ENCODE measurements at places on chromosomes 2 and 18. TPM values are rescaled to one million over a fixed set of nuclear protein-coding genes. Genes with fewer than 3 reads are reported as not detected.

DNA sequence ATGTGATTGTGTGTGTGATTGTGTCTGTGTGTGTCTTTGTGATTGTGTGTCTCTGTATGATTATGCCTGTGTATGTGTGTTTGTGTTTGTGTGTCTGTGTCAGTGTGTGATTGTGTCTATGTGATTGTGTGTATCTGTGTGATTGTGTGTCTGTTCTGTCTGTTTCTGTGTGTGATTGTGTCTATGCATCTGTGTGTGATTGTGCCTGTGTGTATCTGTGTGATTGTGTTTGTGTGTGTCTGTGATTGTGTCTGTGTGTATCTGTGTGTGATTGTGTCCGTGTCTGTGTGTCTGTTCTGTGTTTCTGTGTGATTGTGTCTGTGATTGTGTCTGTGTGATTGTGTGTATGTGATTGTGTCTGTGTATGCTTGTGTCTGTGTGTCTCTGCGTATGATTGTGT lies 12.1 kb upstream of the KLHL30 start:
- H3K27me3 ChIP-seq = no peaks in the 10 kb centered on the region
- no peak overlapping the region for H3K4me3 ChIP-seq
- DNase-seq = no peak

GRCh38 chr2:120612931-120613330 lies 122.7 kb upstream of the GLI2 start:
- no peak for DNase-seq
- H3K27me3 ChIP-seq = peaks cover 7% of the 10 kb centered on the region
- H3K4me1 ChIP-seq = no peaks in the 10 kb centered on the region
- H3K27ac ChIP-seq = no peak overlapping the region
- H3K4me3 ChIP-seq = no peak overlapping the region

RUFY4 gene
- not detected for total RNA-seq

TEX51 gene
- not detected for total RNA-seq

DSG4 gene
- 0.55 TPM for total RNA-seq
